CD4-positive, alpha-beta memory T cell (primary cell): ENCODE measurements at places on chromosomes 11 and 22. TPM values are rescaled to one million over a fixed set of nuclear protein-coding genes. Genes with fewer than 3 reads are reported as not detected.

DNA sequence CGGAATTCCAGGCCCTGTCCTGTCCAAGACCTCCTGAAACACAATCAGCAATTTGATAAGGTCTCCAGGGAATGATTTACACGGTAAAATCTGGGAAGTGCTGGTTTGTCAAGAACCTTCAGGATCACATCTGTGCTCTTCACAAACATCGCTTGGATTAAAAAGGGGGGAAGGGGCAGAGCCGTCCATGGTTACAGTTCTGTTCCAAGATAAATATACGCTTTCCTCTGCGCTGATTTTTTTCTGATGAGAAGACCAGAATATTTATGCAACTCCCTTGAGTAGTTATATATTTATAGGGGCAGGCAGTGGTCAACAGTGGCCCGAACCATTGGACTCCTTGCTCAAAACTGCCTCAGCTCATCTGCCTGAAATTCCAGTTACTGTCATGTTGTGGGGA, 9.2 kb upstream of the APOL5 start:
- no peak for DNase-seq
- H3K4me3 ChIP-seq = no peak overlapping the region
- H3K27ac ChIP-seq = no peak overlapping the region
- H3K27me3 ChIP-seq = no peaks in the 10 kb centered on the region
- no peaks in the 10 kb centered on the region for H3K36me3 ChIP-seq

- no peaks in the 10 kb centered on the region for H3K27me3 ChIP-seq
- no peak overlapping the region for H3K4me3 ChIP-seq
- no peak overlapping the region for H3K27ac ChIP-seq
- no peaks in the 10 kb centered on the region for H3K4me1 ChIP-seq
- H3K36me3 ChIP-seq = no peaks in the 10 kb centered on the region
These were observed 1402.6 kb downstream of the BRD1 start for GRCh38 chr22:48425091-48425506.

RFPL2 gene
- 0.61 TPM for total RNA-seq

- peaks cover 57% of the 10 kb centered on the region for H3K36me3 ChIP-seq
- no peak for DNase-seq
- no peak overlapping the region for H3K4me3 ChIP-seq
- no peak overlapping the region for H3K27ac ChIP-seq
These were observed 81.6 kb upstream of the SUSD2 start for GRCh38 chr22:24099666-24100065.

UBQLNL gene
- 0.50 TPM for total RNA-seq

GRCh38 chr11:72969894-72970335, 155.7 kb downstream of the ATG16L2 start:
- H3K27ac ChIP-seq = no peak overlapping the region
- H3K36me3 ChIP-seq = no peaks in the 10 kb centered on the region
- no peak overlapping the region for H3K4me3 ChIP-seq
- peak; percentile 32 for DNase-seq
- no peaks in the 10 kb centered on the region for H3K27me3 ChIP-seq

ARHGAP20 gene
- 0.09 TPM for total RNA-seq

RIMBP3C gene
- 4.9 TPM for total RNA-seq

- H3K27ac ChIP-seq = no peak overlapping the region
- no peak for DNase-seq
- no peaks in the 10 kb centered on the region for H3K4me1 ChIP-seq
- no peaks in the 10 kb centered on the region for H3K36me3 ChIP-seq
- no peak overlapping the region for H3K4me3 ChIP-seq
These were observed 436.0 kb downstream of the MIAT start for GRCh38 chr22:27093422-27093821.

DNA sequence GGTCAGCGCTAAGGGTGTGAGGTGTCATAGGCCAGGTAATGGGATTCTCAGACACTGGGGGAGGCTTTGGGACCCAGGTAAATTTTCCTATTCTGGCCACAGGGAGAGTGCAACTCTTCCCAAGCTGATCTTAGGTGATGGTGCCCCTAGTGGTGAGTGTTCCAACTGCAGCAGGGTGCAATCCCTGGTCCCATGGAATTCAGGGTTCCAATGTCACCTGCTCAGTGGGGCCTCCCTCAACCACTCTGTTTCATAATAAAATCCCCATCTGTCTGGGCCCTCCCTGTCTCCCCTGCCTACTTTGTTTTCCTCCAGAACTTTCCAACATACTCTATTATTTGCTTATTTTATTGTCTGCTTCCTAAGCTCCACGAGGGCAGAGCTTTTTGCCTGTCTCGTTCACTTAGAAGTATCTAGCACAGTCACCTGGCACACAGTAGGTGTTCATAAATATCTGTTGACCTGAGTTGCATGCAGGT, 2.9 kb upstream of the SGSM1 start:
- peaks cover 13% of the 10 kb centered on the region for H3K4me1 ChIP-seq
- no peaks in the 10 kb centered on the region for H3K27me3 ChIP-seq
- no peak overlapping the region for H3K4me3 ChIP-seq
- H3K27ac ChIP-seq = no peak overlapping the region

- no peak overlapping the region for H3K27ac ChIP-seq
- H3K36me3 ChIP-seq = no peaks in the 10 kb centered on the region
- DNase-seq = no peak
- H3K4me1 ChIP-seq = no peaks in the 10 kb centered on the region
- H3K4me3 ChIP-seq = no peak overlapping the region
These were observed 13.8 kb upstream of the AMOTL1 start for GRCh38 chr11:94754335-94754734.

- H3K27ac ChIP-seq = no peak overlapping the region
- no peaks in the 10 kb centered on the region for H3K27me3 ChIP-seq
- H3K4me1 ChIP-seq = peaks cover 38% of the 10 kb centered on the region
- DNase-seq = no peak
These were observed 2.6 kb upstream of the ATG2A start for GRCh38 chr11:64919627-64920026.

- H3K27ac ChIP-seq = no peak overlapping the region
- H3K4me1 ChIP-seq = no peaks in the 10 kb centered on the region
- H3K36me3 ChIP-seq = no peaks in the 10 kb centered on the region
- no peaks in the 10 kb centered on the region for H3K27me3 ChIP-seq
- no peak overlapping the region for H3K4me3 ChIP-seq
These were observed 107.3 kb upstream of the BDNF start for GRCh38 chr11:27807596-27807995.

DNA sequence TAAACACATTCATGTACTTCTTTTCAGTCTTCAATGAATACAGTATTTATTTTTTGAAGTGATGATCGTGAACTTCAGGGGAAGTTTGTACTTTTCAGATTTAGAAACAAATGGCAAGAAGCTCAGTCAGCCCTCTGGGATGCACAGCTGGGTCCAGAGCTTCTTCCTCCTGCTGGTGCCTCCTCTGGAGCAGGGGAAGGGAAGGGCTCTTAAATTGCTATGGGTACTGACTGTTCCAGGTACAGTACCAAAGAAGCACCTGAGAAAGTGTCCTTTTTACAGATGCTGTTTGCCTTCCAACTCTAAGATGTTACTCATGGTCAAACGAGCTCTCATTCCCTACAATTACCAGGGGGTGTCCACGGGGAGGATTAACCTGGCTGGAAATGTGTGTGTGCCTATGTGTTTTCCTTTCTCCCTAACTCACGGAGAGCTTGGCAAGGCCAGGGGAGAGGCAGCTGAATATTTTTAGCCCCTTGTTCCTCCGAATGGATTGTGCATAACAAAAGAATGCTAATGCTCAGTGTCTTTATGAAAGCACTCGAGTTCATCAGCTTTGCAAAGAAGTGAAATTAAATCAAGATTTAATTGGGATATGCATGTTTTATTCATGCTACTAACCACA, 313.7 kb upstream of the CADM1 start:
- no peaks in the 10 kb centered on the region for H3K27me3 ChIP-seq
- DNase-seq = no peak
- no peak overlapping the region for H3K27ac ChIP-seq
- H3K4me3 ChIP-seq = no peak overlapping the region

HPX gene
- total RNA-seq = 0.83 TPM

DDX25 gene
- total RNA-seq = not detected

LYVE1 gene
- not detected for total RNA-seq

GRCh38 chr11:45654231-45655011, 11.0 kb downstream of the CHST1 start:
- no peak overlapping the region for H3K4me3 ChIP-seq
- no peak for DNase-seq
- H3K4me1 ChIP-seq = peaks cover 6% of the 10 kb centered on the region
- H3K27ac ChIP-seq = no peak overlapping the region
- H3K36me3 ChIP-seq = no peaks in the 10 kb centered on the region

SEC14L6 gene
- total RNA-seq = not detected

GRCh38 chr22:42972649-42973535, 42.1 kb downstream of the PACSIN2 start:
- H3K27ac ChIP-seq = no peak overlapping the region
- no peaks in the 10 kb centered on the region for H3K36me3 ChIP-seq
- DNase-seq = no peak
- H3K27me3 ChIP-seq = no peaks in the 10 kb centered on the region
- peaks cover 1% of the 10 kb centered on the region for H3K4me1 ChIP-seq
- no peak overlapping the region for H3K4me3 ChIP-seq

PRR5 gene
- total RNA-seq = 46.5 TPM

DAGLA gene
- 0.44 TPM for total RNA-seq

CDHR5 gene
- not detected for total RNA-seq

MYBPC3 gene
- total RNA-seq = not detected

- no peak overlapping the region for H3K27ac ChIP-seq
- DNase-seq = no peak
- peaks cover 15% of the 10 kb centered on the region for H3K4me1 ChIP-seq
- H3K27me3 ChIP-seq = no peaks in the 10 kb centered on the region
- no peaks in the 10 kb centered on the region for H3K36me3 ChIP-seq
These were observed 6.1 kb downstream of the MPEG1 start for GRCh38 chr11:59206635-59207034.

DNA sequence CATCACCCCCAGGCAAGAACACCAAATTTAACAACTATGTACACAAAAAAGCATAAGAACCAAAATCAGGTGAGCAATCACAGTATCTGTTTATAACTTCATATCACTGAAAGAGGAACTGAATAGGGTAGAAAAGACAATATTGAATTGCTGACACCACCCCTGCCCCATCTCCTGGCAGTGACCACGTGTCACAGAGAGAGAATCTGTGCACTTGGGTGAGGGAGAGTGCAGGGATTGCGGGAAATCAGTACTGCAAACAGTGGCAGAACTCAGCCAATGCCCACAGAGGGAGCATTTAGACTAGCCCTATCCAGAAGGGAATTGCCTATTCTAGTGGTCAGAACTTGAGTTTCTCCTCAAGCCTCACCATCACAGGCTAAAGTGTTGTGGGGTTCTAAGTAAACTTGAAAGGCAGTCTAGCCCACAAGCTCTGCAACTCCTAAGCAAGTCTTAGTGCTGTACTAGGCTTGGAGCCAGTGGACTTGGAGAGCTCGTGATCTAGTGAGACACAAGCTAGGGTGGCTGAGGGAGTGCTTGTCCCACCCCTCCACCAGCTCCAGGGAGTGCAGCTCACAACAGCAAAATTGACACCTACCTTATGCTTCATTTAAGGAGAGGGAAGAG, 82.8 kb upstream of the PTH start:
- no peak overlapping the region for H3K27ac ChIP-seq
- H3K4me3 ChIP-seq = no peak overlapping the region
- H3K27me3 ChIP-seq = peaks cover 5% of the 10 kb centered on the region
- no peaks in the 10 kb centered on the region for H3K36me3 ChIP-seq
- no peaks in the 10 kb centered on the region for H3K4me1 ChIP-seq

- H3K27ac ChIP-seq = peak overlapping the region; percentile 91
- H3K4me1 ChIP-seq = peaks cover 100% of the 10 kb centered on the region
- peaks cover 9% of the 10 kb centered on the region for H3K36me3 ChIP-seq
- no peak overlapping the region for H3K4me3 ChIP-seq
These were observed 23.3 kb downstream of the MYH9 start for GRCh38 chr22:36364255-36365019.

DNA sequence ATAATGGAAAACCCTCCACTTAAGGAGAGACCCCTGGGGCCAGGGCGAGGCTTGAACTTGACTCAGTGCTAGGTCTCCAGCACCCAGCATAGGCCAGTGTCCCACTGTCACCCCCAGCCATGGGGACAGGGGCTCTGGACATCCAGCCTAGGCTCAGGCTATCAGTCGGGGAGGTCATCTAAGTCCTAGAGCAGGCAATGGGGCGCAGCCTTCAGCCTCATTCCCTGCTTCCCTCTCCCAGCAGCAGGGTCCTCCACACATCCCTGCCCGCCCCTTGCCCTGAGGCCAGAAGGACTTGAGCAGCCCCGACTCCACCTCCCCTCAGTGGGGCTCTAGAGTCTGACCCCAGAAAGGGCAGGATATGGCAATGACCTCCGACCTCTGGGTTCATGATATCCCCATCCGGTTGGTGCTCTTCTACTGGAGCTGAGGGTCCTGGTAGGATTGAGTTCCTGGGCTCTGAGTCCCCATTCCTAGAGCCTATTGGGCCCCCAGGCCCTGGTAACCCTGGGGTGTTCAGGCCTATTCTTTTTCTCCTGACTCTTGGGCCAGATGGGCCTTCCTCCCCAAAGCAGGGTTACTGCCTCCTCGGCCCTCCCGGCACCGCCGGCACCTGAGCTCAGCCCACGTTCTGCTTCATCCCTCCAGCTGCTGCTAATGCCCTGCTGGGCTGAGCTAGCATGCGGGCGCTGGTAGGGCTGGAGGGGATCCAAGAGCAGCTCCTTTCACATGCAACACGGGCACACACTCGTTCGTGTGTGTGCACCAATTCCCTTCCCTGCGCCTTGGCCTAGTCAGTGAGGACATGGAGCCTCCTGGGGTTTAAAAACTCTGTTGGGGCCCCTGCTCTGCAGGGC, 4.4 kb downstream of the CST6 start:
- no peak for DNase-seq
- H3K27ac ChIP-seq = no peak overlapping the region
- H3K4me1 ChIP-seq = no peaks in the 10 kb centered on the region
- no peak overlapping the region for H3K4me3 ChIP-seq

RBMXL2 gene
- not detected for total RNA-seq

DNA sequence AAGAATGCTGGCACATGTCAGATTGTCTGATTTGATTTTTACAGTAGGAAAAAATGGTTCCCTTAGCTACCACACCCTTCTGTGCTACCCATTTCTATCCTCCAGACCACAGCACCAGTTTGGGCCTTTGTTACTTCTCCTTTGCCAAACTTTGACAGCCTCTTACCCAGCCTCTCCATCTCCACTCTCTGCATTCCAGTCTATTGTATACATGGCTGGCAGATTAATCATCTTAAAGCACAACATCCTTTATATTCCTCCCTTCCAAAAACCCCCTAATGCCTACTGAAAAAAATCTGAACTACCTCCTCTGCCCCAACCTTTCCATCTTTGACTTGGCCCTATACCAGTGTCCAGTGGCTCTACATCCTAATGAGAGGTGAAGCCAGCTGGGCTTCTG, 10.8 kb upstream of the PANX1 start:
- DNase-seq = no peak
- no peaks in the 10 kb centered on the region for H3K36me3 ChIP-seq
- no peaks in the 10 kb centered on the region for H3K27me3 ChIP-seq
- H3K27ac ChIP-seq = no peak overlapping the region
- H3K4me3 ChIP-seq = no peak overlapping the region
